Activated T-cell treated with anti-CD3 and anti-CD28 coated beads, Interleukin-2, amount 50 U/mL, for 48 hours (primary cell): ENCODE measurements at places on chromosomes 12 and 14.

DNA sequence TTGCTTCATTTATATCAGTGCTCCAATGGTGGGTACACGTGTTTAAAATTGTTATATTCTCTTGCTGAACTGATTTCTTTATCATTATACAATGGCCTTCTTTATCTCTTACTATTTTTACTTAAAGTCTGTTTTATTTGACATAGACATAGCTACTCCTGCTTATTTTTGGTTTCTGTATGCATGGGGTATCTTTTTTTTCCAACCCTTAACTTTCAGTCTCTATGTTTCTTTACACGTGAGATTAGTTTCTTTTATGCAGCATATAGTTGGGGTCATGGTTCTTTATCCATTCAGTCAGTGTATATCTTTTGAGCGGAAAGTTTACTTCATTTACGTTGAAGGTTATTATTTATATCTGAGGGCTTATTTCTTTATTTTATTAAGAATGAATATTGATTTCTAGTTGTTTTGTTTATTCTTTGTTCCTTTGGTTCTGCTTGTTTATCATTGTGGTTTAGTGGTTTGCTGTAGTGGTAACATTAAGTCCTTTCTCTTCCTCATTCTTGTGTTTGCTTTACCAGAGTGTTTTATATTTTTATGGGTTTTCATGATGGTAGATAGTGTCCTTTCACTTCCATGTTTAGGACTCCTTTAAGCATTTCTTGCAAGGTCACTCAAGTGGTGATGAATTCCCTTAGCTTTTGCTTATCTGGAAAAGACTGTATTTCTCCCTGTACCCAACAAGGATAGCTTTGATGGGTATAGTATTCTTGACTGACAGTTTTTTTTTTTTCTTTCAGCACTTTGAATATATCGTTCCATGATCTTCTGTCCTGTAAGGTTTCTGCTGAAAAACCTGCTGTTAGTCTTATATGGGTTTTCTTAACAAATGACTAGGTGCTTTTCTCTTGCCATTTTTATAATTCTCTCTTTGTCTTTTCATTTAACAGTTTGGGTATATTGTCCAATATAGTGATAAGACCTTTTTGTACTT is 38.3 kb upstream of the FAR2 start:
- DNase-seq = no peak

GRCh38 chr12:168763-169525 is 45.0 kb downstream of the SLC6A12 start:
- no peak for DNase-seq

- DNase-seq = peak; percentile 56
Measured at GRCh38 chr12:120887253-120888043, 16.7 kb downstream of the SPPL3 start.

GRCh38 chr12:122184517-122184916 is 1.6 kb downstream of the LRRC43 start:
- no peak for DNase-seq

DNA sequence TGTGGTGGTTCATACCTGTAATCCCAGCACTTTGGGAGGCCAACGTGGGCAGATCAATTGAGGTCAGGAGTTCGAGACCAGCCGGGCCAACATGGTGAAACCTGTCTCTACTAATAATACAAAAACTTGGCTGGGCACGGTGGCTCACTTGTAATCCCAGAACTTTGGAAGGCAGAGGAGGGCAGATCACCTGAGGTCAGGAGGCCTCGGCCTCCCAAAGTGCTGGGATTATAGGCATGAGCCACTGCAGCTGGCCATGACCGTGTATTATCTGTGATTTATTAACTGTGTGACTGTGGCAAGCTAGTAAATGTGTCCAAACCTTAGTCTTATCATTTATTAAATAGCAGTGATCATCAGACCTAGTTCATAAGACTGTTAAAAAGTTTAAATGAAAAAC is 7.1 kb upstream of the ITPK1 start:
- DNase-seq = no peak

- no peak for DNase-seq
Measured at GRCh38 chr12:25827141-25827540, 131.3 kb upstream of the RASSF8 start.

DNA sequence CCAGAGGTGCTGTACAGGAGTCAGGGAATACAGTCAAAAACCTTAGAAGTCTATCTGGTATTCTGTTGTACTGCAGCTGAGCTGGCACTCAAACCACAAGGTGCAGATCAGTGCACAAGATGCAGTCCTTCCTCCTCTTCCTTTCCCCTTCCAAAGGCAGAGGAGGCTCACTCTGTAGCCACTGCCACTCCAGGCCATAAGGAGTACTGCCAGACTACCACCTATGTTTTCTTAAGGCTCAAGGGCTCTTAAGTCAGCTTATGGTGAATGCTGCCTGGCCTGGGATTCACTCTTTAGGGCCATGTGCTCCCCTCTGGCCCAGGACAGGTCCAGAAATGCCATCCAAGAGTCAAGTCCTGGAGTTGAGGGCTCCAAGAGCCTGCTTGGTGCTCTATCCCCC is 200.3 kb downstream of the CRADD start:
- no peak for DNase-seq
